Right ventricle myocardium superior (tissue), 1 donor: ENCODE measurements at places on chromosomes 6 and 20. TPM values are rescaled to one million over a fixed set of nuclear protein-coding genes. Genes with fewer than 3 reads are reported as not detected.

The RBBP8NL gene
- not detected for total RNA-seq

The GABRR2 gene
- total RNA-seq: 0.54 TPM

The WFDC5 gene
- not detected for total RNA-seq

DNA sequence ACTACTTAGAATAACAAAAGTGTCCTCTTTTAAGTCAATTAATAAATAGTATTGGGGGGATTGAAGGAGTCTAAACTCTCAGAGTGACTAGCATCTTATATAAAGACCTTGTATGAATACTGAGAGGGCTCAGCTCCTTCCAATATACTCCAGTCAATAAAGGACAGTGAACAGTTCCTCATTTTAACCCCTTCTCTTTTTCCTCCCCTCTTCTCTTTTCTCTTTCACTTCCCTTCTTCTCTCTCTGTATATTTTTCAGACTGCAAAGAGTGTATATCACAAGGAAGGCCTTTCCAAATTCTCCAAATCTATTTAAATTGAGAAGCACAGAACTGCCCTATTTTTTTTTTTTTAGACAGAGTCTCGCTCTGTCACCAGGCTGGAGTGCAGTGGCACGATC lies 99.5 kb downstream of the CD164 start:
- no peak for DNase-seq

GRCh38 chr6:5590187-5590586 lies 328.9 kb downstream of the FARS2 start:
- peak; percentile 84 for DNase-seq

- DNase-seq: no peak
Observed at GRCh38 chr6:90467546-90467945, 119.3 kb downstream of the MAP3K7 start.

DNA sequence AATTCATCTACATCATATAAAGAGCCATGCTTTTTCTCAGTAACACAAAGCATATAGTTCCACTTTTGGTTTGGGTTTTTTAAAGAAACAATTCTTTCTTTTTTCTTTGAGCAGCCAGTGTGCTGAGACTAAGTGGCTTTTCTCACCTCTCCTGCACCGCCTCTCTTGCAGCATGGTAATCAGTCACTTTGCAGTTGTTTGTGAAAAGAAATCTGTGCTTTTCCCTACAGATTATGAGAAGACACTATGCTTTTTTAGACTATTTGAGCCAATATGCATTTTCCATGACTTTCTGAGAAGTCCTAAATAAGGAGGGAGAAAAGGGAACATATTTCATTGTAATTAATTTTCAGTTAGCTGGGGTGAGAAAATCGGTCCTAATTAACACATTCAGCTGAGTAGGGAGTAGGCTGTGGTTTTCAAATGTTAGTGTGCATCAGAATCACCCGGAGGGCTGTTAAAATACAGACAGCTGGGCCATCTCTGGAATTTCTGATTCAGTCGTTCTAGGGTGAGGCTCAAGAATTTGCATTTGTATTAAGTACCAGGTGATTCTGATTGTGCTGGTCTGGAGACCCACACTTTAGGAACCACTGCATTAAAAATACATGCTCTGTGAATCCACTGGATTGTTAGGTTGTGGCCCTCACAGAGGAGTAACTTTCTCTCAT lies 155.2 kb downstream of the TINAG start:
- DNase-seq: no peak

DNA sequence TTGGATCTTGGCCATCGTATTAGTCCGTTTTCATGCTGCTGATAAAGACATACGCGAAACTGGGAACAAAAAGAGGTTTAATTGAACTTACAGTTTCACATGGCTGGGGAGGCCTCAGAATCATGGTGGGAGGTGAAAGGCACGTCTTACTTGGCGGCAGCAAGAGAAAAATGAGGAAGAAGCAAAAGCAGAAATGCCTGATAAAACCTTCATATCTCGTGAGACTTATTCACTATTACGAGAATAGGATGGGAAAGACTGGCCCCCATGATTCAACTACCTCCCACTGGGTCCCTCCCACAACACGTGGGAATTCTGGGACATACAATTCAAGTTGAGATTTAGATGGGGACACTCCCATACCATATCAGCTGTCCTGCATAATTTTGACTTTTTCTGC lies 20.1 kb upstream of the REPS1 start:
- DNase-seq: no peak
